ENCODE measurements at places on chromosomes 2 and 18.

- DNase-seq: no peak
These were observed 47.8 kb downstream of the SMAD2 start for GRCh38 chr18:47882641-47883040.

DNA sequence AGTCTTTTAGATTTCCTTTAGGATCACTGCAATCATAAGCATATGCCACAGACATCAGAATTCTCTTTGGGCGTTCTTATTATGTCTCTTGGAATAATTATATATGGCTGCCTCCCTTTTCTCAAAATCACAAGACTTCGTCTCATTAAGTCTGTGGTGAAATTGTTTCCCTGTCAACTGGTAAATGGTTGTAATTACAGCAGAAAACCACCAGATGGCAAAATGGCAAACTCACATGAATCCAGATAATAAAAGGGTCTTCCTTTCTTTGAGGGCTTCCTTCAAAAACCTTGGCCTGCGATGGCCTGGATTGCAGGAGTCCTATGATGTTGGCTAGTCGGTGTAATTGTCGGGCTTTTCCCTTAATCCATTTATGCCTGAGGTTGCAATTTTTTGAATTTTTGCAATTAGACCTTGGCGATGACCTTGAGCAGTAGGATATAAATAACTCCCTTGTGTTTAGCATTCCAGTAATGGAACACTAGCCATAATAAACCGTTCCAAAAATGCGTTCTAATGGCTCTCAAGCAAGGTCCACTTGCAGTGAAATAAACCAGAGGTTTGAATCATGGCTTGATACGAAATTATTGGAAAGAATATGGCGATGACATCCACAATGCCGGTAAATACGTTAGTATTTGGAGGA is 656.4 kb downstream of the MBD2 start:
- DNase-seq: peak; percentile 73

GRCh38 chr18:22363867-22364463 is 53.8 kb downstream of the CTAGE1 start:
- DNase-seq: no peak

- DNase-seq: no peak
These were observed 474.5 kb upstream of the SYT4 start for GRCh38 chr18:43751835-43752234.

DNA sequence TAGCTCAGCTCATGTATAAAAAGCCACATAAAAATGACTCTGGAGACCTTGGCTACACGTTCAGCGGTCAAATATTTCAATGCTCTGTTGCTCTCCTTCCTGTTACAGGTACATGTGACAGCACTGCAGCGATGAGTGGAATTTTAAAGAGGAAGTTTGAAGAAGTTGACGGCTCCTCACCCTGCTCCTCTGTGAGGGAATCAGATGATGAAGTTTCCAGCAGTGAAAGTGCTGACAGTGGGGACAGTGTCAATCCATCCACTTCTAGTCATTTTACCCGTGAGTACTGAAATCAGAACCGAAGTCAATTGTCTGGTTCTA is 125.4 kb downstream of the CSRNP3 start:
- DNase-seq: no peak

DNA sequence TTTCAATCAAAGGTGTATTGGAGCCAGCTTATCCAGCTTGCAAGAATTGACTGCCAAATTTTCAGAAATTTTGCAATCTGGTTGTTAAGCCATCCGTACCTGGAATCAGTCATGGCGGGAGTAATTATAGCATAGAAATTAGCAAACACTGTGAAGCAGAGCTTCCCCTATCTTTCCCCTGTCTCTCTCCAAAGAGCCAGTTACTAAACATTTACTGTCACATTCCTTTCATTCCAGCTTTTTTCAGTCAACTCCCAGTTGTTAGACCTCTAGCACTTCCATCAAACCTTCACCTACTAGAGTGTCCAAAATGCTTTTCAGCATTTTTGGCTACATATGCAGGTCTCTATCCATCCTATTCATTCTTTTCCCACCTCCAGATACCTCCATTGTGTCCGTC is 137.4 kb downstream of the MC4R start:
- peak; percentile 48 for DNase-seq

DNA sequence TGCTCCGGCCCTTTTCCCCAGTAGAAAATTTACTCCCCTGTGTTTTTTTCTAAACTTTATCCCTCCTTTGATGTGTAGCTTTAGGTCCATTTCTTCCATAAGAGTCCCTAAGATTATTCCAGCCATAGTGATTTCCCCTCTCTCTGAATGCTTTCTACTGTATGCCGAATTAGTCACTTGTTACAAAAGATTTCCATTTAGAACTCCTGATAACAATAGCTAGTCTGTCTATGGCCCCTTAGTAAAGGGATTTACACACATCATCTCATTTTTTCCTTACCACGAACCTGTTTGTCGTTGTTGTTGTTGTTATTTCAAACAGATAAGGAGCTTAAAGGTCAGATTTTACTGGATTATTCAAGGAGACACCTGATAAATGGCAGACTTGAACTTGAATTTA is 256.1 kb downstream of the PAX3 start:
- DNase-seq: no peak

- no peak for DNase-seq
These were observed 189.0 kb upstream of the HDAC4 start for GRCh38 chr2:239589833-239590232.

DNA sequence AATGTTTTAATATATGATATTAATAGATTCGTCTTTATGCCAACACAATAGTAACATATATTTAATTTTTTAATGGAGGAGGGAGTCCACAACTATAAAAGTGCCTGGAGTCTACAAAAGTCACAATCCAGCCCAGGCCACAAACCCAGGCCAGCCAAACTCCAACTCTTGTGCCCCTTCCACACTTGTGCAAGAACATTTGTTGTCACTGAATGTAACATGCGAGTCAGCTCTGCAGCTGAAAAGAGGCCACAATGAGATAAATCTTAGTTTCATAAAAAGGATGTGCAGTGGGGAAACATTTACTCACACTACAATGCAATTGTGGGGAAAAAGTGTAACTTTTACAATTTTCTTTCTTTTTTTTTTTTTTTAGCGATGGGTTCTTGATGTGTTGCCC is 110.8 kb downstream of the MCFD2 start:
- no peak for DNase-seq

DNA sequence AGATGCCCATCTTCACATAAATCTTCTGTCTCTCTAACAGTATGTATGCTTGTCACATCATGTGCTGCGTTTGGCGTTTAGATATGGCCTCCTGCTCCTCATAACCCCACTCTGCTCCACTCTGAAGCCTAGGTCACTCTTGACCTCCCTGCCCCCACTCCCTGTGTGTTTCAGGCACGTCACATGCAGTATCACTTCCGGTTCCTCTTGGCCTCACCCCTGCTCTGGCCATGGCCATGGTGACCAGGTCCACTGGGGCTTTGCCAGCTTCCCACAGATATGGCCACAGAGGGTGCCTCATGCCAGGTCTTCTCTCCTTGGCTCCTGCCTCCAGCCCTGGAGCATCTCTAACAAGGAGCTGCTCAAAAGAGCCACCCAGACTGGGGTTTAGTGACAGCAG is 160.0 kb downstream of the RNF152 start:
- DNase-seq: no peak

DNA sequence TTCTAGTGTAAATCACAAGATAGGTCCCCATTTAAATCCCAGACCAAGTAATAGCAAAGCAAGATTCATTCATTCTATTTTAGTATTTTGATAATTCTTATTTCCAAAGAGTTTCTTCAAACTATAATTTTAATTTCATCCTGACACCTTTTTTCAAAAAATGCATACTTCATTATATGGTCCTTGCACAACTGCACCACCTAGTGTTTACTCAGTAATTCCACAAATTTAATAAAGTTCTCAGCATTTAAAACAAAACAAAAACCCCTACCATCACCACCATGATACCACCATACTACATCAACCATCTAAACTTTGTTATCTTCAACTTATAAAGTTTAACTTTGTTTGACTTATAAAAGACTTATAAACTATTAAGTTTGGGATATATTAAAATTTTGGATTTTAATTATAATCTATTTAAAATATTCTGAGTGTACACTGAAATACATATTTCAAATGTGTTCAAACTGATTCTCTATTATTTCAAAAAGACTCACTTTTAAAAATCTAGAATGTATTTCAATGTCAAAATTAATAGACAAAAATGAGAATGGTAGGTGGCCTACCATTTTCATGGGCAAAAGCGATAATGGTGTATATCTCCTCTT is 44.2 kb downstream of the WDPCP start:
- DNase-seq: peak; percentile 19

DNA sequence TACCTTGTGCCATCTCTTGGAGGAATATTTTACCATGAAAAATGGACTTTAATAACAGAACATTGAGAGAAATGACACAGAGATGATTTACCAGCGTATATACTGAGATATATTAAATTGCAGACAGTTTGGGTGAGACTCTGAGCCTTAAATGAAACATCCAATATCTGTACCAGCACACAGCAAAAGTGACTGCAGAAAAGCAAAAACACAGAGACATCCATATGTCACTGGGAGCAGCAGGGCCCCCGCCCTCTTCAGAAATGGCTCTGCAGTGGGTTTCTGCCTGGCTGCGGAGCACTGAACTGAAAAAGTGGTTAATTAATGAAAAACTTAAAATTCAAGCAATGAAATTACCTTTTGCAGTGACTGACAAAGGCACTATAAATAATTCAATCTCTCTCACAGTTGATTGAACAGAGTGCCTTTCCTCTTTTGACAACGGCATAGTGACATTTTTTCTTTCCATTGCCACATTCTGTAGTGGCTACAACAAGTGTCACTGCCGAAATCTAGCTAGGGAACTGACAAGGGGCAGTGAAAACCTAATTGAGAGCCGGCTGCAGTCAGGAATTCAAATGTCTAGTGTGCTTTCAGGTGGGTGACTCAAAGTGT is 353.4 kb downstream of the ALK start:
- DNase-seq: no peak

GRCh38 chr2:211380041-211380440 is 823.6 kb downstream of the CPS1 start:
- DNase-seq: peak; percentile 17

DNA sequence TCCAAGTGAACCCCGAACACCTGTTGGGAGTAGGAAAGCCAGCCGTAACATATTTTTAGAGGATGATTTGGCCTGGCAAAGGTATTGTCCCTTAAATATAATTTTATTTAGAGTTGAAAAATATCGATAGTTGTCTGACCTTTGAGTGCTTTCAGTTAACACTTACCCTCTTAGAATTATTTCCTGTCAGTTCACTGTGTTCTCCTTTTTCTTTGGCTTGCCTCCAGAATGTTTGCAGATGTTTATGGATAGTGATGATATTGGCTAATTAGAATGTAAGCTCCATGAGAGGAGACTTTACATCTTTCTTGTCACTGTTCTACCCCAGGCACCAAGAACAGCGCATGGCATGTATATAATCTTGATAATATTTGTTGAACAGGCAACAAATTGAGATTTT is 19.8 kb downstream of the PIKFYVE start:
- DNase-seq: no peak

GRCh38 chr2:71151620-71152019 is 21.2 kb downstream of the MPHOSPH10 start:
- no peak for DNase-seq

GRCh38 chr2:231642631-231643494 is 50.2 kb downstream of the TEX44 start:
- no peak for DNase-seq

- peak; percentile 44 for DNase-seq
These were observed 110.8 kb downstream of the LOXHD1 start for GRCh38 chr18:46546111-46546640.

DNA sequence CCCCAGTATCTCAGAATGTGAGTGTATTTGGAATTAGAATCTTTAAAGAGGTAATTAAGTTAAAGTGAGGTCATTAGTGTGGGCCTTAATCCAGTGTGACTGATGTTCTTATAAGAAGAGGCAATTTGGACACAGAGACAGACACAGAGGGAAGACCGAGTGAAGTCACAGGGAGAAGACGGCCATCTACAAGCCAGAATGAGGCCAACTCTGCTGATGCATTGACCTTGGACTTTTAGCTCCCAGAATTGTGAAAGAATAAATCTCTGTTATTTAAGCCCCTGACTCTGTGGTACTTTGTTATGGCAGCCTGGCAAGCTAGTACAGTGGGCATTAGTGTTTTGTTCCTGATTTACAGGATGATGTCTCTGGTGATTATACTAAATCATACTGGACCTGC is 64.6 kb downstream of the LTBP1 start:
- no peak for DNase-seq

DNA sequence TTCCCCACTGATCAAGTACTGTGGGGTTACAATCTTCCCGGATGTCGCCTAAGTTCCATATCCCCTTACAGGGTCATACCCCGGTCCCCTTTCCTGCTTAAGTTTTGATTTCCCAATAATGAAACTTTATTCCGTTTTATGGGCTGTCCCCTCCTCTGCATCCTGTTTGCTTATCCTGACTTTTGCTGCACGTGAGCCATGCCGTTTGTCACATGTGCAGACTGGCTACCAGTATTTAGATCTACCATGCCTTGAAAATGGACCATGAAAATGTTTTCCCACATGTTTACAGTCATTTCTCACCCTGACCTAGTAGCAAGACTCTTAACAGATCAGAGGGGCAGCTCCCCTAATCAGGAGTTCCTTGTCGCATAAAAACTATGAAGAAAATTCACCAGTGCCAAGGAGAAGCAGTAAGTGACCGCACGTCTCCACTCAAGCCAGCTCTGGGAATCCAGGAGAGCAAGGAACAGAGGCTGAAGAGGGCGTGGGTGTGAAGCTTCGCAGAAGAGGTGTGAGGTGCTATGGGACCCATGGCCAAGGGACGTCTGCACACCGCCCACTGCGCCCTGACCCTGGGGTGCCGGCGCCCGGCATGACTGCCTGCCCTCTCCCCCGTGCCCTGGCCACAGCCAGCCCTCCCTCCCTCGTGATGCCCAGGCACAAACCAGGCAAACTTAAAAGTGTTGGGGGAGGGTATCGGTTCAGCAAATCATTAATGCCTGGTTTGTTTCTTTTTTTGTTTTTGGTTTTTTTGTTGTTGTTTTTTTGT is 440.8 kb upstream of the SALL3 start:
- no peak for DNase-seq

GRCh38 chr2:66930339-66931220 is 466.6 kb upstream of the ETAA1 start:
- DNase-seq: no peak

DNA sequence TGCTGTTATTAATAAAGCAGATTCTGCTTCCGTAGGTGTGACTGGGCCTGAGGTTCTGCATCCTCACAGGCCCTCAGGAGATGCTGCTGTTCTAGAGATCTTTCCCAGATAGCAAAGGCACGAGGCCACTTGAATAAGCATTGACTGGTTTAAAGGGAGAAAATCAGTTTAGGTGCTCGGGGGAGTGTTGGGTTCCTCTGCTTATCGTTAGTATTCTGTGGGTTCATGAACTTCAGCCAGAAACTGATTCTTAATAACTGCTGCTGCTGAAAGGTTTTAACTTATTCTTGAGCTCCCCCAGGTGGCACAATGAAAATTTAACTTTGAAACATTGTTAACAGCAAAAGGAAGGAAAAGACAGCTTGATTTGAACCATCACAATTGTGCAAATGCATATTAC is 56.9 kb downstream of the ITGA6 start:
- peak; percentile 35 for DNase-seq

DNA sequence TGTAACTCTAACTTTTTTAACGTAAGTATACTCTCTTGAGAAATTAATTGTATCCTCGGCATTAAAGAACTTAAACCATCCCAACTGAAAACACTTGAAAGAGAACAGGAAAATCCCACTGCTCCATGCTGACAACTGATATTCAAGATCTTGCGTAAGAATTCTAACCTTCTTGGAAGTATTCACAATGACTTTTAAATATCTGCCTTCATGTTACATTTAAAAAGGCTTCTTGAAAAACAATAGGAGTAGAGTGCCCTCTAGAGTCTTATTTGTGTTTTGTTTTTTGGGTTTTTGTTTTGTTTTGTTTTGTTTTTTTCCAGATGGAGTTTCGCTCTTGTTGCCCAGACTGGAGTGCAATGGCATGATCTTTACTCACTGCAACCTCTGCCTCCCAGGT is 65.4 kb upstream of the DNAJC10 start:
- peak; percentile 73 for DNase-seq
